ENCODE measurements at places on chromosomes 7 and 10.

DNA sequence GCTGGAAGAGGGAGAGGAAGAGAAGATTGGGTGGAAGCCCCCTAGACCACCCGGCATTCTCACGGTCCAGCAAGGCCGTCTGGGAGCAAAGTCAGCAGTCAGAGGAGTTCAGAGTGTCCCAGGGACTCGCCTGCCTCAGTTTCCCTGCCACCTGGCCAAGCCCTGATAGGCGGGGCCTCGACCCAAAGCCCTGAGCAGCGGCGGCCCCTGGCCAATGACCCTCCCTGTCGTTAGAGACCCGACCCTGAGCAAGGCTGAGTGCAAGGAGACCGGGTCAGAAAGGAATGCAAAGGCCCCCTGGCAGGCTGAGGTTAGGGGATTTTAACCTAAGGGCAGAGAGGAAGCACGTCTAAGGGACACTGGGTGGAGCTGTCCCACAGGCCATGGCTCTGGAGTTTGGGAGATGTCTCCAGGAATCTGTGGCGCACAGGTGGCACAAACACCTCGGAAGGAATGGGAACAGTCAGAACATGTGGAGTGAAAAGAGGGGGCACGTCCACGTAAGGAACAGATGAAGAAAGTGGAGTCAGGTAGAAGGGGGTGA lies 196.8 kb upstream of the PDE1C start:
- no peak for DNase-seq

DNA sequence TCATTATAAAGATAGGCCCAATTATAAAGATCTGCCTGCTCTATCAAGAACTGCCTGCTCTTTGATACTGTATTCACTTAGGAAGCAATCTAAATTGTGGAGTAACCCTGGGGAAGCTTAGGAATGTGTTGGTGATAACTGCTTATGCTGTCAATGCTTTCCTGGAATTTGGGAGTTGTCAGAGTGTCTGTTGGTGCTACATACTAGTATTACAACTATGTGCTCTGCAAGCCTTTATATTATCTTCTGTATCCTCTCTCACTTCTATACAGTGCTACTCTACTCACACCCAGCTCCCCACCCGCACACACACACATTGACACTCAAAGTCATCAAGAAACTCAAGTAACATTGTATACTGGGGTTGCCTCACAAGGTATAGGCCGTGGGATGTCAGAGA lies 6.1 kb downstream of the ZNF277 start:
- no peak for DNase-seq

DNA sequence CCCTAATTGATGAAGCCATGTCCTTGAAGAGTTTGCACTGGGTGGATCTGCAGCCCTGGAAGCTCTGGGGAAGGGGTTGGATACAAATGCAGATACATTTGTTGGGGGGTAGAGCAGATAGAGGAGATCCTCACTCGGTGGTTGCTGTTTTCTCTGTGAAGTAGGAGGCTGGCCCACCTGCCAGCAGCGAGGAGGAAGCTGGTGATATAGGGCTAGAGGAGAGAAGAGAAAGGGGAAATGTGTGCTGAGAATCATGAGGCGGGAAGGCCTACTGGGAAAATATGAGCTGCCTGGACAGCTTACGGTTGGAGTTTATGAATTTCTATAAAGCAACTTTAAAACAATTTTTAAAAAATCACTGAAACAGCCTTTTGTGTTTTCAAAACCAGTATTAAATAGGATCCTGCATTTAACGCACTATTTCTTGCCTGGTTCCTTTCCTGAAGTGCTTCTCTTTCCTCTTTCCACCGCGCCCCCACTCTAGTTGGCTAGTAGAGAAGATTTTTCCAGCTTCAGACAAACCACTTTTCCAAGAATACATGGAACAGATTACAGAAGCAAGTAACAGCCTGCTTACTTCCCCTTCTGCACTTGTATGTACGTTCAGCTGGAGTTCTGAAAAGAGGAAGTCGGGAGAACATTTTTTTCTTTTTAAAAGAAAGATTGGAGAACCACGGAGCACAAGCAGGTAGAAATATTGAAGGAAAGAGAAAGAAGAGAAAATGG lies 100.6 kb upstream of the GLCCI1 start:
- no peak for DNase-seq

DNA sequence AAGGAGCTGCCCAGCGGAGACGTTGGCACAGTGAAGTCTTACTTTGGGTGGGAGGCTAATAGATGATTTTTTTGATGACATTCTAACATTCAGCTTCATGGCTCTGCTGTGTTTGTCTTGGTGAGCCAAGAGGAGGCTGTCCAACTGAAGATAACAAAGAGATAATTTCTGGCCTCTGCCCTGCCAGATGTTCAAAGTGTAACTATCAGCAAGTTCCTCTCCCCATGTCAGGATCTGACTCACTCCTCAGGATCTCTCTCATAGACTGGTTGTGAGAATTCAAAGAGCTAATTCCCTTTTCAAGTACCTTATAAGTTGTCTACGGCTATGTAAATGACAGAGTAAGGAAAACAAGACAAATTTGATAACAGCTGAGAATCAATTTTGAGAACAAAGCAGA lies 1340.9 kb downstream of the XPNPEP1 start:
- DNase-seq: no peak

- no peak for DNase-seq
These were observed 28.1 kb downstream of the ARL4A start for GRCh38 chr7:12715372-12716133.
